Type B pancreatic cell (in vitro differentiated cells): ENCODE measurements at places on chromosomes 5 and 9.

DNA sequence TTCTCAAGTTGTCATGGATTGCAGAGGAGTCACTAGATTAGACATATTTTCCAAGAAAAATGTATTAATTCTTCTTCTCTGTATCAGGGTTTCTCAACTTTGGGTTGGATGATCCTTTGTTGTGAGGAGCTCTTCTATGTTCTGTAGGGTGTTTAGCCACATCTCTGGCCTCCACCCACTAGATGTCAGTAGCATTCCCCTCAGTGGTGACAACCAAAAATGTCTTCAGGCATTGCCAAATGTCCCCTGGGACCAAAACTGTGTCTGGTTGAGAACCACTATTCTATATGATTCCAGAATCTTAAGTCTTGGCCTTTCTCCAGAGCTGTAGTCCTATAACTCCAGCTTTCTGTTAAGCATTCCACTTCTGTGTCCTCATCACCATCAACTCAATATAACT, 220.9 kb downstream of the KIAA0825 start:
- DNase-seq: no peak

- no peak for DNase-seq
Observed at GRCh38 chr5:119302449-119302848, 53.4 kb upstream of the TNFAIP8 start.

GRCh38 chr5:141003791-141004611, 37.7 kb downstream of the PCDHAC2 start:
- DNase-seq: no peak

DNA sequence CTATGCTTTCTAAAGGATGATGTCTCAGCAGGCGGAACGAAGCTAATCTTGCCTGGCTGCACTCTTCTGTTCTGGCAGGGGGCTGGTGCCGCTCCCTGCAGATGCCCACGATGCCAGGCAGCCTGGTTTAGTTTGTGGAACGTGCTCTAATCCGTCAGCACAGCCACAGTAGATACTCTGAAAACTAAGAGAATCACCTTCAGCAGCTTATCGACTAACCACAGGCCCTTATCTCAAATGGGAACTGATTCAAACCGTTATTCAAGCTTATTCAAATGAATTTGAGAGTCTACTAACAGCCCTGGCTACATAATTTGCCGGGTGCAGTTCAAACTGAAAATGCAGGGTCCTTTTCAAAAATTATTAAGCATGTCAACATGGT, 246.6 kb upstream of the ANKRD55 start:
- no peak for DNase-seq

GRCh38 chr9:33459115-33459514, 11.7 kb upstream of the AQP3 start:
- no peak for DNase-seq

DNA sequence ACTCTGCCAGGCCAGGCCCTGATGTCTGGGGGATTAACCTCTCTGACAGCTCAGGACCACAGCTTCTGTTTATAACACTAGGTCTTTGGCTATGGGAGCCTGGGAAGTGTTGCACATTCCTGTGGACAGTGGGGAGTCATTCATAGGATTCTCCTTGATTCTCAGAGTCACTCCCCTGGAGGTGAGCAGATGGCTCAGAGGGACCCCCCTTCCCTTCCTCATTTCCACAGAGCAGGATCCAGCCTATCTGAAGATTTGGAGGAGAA, 60.2 kb downstream of the NRG2 start:
- no peak for DNase-seq

DNA sequence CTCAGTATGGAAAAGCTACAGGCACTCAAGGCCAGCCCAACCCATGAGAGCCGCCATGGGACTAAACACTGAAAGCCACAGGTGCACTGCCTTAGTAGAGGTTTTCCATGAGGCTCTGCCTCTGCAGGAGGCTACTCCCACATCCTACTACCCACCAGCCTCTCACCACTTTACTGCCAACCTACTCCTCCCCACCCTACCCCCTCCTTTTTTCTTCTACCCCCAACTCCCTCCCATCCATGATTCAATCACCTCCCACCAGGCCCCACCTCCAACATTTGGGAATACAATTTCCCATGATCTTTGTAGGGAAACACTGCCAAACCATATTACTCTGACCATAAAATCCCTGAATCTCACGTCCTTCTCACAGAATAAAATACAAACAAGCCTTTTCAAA, 101.6 kb upstream of the CTSV start:
- no peak for DNase-seq

- DNase-seq: no peak
Observed at GRCh38 chr5:35248843-35249780, 18.8 kb upstream of the PRLR start.

DNA sequence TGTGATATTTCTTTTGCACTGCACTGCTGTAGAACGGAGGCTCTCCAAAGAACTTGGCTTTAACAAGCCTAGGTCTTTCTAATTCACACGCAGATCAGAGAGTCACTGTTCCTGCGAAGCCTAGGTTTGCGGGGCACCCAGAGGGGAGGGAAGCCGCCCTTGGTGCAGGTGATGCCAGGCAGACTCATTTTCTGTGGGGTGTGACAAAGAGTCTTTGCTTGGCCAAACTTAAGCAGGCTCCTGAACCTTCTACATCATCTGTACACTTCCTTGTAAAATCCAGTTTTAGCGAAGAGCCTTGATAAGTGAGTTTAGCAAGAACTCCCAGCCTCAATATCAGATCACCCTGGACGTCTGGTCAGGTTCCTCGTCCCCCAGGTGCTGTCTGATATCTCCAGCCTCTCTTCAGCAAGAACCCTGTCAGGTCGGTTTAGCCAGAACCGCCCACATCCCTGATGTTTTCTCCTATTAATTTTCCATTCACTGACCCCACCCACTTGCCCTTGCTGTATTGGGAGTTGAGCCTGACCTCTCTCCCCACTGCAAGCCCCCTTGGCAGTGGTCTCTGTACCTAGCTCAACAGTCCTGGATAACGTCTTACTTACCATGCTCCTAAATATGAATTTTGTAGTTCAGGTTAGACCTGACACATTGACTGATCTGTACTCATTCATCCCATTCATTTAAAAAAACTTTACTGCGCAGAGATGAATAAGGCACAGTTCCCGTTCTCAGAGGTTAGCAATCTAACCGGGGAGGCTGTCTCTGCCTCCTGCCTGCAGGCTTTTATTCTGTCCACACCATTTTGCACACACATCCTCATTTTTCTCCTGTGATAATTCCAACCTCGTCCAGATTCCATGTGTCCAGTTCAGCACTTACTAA, 880 bp upstream of the UBAC1 start:
- DNase-seq: no peak

- no peak for DNase-seq
Observed at GRCh38 chr5:167816864-167817263, 474.6 kb upstream of the WWC1 start.

- no peak for DNase-seq
Observed at GRCh38 chr5:148403344-148403743, 19.6 kb downstream of the FBXO38 start.

GRCh38 chr9:128715436-128715750, 8.5 kb downstream of the ZDHHC12 start:
- DNase-seq: no peak

GRCh38 chr5:124751031-124751430, 4.6 kb upstream of the ZNF608 start:
- DNase-seq: no peak

DNA sequence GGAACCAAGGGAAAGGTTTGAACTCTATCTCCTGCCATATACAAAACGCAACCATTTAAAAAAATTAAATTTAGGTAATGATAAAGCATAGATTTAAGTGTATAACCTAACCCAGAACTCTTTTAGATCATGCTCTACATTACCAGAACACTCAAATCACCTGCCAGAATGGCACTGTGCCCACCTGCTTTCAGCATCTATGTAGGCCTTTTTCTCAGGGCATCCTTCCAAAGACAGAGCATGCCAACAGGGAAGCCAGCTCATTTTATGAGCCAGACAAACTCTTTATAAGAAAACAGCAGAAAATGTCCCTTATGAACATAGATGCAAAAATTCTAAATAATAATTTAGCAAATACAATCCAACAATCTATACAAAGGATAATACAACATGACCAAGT, 47.9 kb upstream of the SMAD5 start:
- no peak for DNase-seq

GRCh38 chr5:177591690-177592009, 353 bp upstream of the TMED9 start:
- no peak for DNase-seq

GRCh38 chr5:40165789-40166728, 513.7 kb upstream of the PTGER4 start:
- DNase-seq: no peak

DNA sequence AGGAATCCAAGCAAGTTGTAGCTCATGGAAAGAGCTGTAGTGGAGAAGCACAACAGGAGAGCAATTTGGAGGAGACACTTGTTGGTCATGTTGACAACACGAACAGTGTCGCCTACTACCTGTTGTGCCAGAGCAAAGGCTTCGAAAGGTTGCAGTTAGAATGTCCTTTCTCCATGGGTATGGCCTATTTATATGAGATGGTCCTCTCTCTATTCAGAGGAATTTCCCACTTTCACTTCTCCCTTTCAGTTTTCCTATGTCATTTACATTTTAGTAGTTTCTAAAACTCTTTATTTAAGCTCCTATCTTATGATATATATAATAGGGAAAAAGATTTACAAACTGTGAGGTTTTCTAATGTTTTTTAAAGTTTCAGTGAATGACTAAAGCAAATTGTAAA, at the start of gene IFNB1:
Gene IFNB1 (minus strand): TSS at position 162 of the 400 bp plus-strand sequence. CDS start 73 bp downstream, at position 89.
- no peak for DNase-seq

- no peak for DNase-seq
Observed at GRCh38 chr5:19274578-19274977, 713.4 kb downstream of the CDH18 start.

- no peak for DNase-seq
Observed at GRCh38 chr5:136466041-136466415, 100.7 kb upstream of the TRPC7 start.

DNA sequence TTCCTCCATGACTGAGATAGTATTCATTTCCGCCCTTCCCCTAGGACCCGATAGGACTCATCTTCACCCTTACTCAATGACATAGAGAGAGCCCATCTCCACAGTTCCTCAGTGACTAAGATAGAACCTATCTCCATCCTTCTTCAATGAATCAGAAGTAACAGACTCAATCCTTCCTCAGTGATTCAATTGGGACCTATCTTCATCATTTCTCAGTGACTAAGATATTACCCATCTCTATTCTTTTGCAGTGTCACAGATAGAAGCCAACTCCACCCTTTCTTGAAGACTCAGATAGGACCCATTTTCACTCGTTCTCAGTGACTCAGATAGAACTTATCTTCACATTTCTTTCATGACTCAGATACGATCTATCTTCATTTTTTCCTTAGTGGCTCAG, 164.6 kb downstream of the FBXO4 start:
- no peak for DNase-seq

GRCh38 chr9:105500108-105500766, 52.4 kb downstream of the FSD1L start:
- DNase-seq: no peak

DNA sequence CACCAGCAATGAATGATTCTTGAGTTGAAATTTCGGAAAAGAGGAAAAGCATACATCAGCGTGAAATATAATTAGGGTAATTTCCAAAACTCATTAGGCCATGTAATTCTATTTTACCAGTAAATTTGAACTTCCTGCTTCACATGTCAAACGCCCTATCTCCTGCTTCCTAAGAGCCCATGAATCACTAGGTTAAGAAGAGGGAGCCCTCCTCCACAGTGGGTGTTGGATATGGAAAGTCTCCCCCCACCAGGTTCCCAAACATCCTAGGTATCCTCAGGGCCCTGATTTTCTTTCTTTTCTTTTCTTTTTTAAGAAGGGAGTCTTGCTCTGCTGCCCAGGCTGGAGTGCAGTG, 115.2 kb downstream of the SUSD1 start:
- no peak for DNase-seq

- DNase-seq: no peak
Observed at GRCh38 chr9:109387206-109387605, 66.3 kb upstream of the EPB41L4B start.
